ENCODE measurements at places on chromosomes 5 and 9.

DNA sequence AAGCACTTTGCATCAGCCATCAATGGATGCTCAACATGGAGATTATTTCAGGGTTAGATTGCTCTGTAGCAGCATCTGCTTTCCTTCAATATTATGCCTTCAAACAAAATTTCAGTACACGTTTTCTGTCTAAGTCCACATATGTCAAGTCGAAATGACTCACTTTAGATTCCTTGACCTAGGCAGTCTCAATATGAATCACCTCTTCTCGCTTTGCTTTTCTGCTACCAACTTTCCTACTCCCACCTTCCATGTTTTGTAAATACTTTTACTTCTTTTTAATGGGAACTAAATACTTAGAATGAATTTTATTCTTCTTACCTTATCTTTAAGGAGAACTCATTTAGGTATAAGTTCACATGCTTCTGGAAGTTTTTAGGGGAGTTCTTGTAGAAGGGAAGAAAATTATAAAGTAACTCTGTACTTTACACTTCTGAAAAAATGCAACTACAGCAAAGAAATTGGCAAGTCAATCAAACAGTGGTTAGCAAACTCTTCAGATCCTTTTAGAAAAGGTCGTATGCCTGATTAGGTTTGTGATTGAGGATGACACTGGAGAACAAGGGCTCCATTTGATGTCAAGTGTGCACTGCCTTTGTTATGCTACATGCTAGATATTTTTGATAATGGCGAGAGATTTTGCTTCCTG is 478.5 kb upstream of the SMARCA2 start:
- DNase-seq, result no peak

GRCh38 chr5:124908581-124909451 is 162.4 kb upstream of the ZNF608 start:
- DNase-seq, result no peak

DNA sequence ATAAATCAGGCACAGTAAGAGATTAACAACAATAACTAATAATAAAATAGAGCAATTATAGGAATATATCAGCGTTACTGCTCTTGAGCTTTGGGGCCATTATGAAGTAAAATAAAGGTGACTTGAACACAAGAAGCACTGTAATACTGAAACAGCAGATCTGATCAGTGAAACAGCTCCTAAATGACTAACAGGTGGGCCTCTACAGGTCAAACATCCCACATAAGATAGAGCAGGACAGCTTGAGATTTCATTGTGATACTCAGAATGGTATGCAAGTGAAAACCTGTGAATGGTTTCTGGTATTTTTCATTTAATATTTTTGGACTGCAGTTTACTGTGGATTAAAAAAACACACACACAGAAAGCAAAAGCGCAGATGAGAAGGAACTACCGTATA is 24.0 kb upstream of the MAP3K1 start:
- DNase-seq, result no peak

DNA sequence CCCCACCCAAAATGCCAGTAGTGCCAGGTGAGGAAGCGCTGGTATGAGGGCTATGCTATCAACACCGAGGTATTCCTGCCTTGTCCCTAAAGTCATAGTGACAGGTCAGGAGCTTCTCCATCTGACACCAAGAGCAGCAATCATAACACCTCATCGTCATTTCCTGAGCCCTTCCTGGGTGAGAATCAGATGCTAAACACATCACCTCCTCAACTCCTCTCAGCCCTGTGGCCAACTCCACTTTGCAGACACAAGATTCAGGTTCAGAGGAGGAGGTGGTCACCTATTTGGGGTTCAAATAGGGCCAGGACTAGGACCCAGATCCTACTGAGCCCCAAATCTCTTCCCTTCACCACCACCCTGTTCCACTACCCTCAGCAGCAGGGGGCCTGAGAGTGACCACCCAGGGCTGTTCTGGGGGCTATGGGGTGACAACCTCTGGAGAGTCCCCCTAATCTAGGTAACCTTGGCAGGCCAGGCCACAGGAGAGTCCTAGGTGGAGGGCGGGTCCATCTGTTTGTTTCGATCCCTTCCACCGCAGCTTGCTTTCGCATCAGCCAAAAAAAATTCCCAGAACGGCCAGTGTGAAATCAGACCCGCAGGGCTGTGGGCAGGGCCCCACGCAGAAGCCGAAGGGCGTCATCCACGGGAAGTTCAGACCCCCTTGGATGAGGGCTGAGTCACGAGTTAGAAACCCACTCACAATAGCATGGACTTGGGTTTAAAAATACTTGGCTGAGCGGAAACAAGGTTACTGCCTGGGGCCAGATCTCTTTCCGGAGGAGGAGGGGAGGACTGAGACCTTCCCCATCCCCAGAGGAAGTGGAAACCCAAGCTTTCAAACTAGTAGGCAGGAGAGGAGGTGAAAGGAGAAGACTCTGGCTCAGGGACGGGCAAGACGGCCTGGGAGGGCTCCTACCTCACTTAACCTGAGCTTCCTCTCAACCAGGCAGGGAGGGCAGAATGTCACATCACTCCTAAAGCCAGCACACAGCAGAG is 8.7 kb downstream of the STK10 start:
- DNase-seq, result no peak

DNA sequence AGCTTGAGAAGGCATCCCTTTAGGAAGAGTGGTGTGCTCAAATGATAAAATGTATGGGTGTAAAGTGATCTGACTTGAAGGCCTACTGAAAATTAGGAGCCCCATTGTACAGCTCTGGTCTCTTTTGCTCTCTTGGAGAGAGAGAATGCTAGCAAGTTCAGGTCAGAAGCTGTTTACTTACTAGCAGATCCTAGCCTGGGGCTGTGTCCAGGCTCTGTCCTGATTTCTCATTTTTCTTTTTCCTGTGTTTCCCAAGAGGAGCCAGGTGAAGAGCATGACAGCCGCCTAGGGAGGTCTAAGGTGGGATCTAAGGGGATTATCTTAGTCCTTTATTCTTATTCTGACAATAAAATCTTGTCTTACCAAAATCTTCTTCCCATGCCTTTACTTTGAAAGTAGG is 272.8 kb downstream of the NNT start:
- no peak for DNase-seq

GRCh38 chr9:137077010-137077747 is at the start of gene UAP1L1:
Gene UAP1L1 (plus strand): TSS chr9:137077517. CDS start chr9:137077533, 16 bp downstream.
- no peak for DNase-seq

DNA sequence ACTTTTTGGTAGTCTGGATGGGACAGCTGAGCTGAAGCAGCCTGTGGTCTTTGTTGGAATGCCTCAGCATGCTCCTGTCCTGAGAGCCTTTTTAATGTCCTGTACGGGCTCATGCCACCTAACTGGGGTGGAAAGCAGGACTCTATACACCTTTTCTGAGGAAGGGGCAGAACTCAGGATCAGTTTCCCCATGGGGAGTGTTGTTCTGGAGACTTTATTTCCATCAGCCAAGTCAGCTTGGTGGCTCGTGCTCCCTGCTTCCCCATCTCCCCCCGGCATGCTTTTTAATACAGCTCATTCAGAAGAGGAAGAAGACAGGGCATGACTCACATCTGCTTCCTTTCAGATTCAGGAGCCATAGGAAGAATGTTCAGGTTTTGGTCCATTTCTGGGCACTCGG is 5.1 kb upstream of the SEPTIN8 start:
- DNase-seq, result no peak

- no peak for DNase-seq
Observed at GRCh38 chr5:110807169-110807568, 68.4 kb downstream of the SLC25A46 start.

DNA sequence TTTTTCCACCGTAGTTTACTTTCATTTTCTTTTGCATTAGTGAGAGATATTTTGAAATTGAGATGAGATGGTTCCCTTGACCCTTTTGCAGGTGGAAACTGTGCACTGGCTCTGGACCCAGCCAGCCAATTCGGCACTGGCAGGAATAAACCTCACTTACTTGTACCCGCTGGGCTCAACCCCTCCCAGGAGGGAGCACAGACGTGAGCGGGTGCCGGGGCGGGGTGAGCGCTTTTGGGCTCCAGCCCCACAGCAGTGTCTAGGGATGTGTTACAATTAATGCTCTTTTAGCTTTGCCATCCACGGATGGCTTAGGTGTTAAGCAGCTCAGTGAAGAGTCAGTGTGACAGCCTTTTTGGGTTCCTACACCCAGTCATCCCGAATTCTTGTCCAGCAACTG is 766.1 kb upstream of the CHD1 start:
- DNase-seq, result no peak

GRCh38 chr5:171863935-171864334 is 78.3 kb downstream of the SMIM23 start:
- DNase-seq, result no peak

DNA sequence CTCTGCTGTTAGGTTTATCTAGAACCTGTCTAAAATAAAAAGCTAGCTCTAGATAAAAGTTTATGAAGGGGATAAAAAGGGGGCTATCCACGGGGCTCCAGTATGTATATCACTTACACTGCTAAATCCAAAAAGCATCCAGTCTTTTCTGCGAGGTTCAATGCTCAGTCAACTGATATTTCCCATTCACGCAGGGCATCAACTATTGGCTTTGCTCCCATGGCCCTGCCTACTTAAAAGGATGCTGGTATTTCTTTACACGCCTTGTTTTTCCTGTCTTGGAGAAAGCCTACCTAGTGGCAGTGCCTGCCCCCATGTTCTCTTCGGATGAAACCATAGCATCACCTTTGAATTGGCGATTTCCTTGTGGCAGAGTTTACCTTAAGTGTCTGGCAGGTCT is 8.1 kb downstream of the SPRY4 start:
- DNase-seq, result no peak

GRCh38 chr5:89396278-89396954 is 513.4 kb upstream of the MEF2C start:
- no peak for DNase-seq

- DNase-seq, result no peak
Observed at GRCh38 chr5:131491749-131492148, 143.3 kb downstream of the RAPGEF6 start.

DNA sequence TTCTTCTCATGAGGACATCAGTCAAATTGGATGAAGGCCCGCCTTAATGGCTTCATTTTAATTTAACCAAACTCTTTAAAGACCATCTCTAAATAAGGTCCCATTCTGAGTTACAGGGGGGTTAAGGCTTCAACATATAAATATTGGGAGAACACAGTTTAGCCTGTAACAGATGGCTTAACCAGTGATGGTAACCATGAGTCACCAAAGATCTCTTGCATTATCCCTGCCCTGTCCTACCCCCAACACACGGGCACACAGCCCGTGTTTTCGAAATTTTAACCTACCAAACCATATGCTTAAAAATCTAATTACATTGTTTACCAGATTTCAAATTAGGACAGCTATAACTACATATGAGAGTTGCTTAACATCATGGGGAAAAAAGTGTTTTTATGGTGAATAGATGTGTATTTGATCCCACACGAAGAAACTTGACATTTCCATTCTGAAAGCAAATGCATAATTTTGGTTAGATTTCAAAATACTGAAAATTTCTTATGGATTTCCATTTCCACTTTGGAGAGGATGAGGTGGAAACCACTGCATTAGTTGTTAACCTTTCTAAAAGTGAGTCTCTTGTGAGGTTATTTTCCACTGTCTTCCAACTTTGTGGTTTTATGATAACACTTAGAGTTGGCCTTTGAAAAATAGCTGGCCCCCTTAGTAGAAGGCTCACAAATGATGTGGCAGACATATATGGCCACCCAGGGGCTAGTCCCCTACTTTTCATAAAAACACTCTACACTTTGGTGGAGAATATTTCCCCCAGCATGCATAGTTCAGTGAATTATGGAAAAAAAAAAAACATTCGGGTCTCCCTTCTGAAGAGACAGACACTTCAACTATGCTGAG is 849.3 kb downstream of the TLE1 start:
- no peak for DNase-seq

- DNase-seq, result no peak
Observed at GRCh38 chr9:113380869-113381378, 4.1 kb upstream of the HDHD3 start.

DNA sequence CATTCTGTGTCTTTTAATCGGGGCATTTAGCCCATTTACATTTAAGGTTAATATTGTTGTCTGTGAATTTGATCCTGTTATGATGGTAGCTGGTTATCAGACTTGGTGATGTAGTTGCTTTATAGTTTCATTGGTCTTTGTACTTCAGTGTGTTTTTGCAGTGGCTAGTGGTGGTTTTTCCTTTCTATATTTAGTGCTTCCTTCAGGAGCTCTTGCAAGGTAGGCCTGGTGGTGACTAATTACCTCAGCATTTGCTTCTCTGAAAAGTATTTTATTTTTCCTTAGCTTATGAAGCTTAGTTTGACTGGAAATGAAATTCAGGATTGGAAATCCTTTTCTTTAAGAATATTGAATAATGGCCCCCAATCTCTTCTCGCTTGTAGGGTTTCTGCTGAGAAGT is 156.9 kb downstream of the CNTLN start:
- DNase-seq, result no peak

DNA sequence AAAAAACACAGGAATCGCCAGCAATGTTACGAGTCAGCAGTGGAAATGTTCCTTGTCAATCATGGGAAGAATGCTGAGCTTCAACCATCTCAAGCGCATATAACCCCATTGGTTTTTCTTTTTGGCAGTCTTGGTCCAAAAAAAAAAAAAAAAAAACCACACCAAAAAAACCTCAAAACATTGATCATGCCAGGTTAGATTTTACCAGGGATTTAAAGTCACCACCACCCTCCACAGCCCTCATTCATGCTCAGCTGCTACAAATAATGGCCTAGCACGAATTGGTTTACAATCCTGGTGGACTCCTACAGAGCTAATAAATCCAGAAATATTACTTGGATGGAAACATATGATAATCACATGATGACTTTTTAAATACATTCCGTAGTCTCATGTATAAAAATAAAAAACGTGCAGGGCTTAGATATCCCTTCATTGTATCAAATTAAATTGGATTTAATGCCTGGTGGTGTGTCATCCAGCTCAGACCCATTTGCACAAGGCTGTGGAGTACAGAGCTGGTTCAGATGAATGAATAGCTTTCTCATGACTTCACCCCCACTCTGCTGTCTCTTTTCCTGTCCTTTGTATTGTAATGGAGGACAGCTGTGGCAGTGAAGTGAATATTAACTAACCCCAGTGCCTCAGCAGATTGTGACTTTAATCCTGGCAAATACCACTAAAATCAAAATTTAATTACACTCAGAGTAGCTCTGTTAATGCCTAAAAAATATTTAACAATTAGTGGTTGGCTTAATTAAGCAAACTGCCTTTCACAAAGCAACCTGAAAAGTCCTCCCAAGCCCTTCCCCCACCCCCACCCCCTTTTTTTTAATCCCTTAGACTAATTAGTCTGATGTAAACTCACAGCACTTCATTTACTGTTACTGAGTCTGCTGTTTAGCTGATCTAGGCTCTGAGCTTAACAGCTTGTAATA is 626.5 kb upstream of the ZNF608 start:
- DNase-seq, result no peak

- no peak for DNase-seq
Observed at GRCh38 chr9:108755979-108756378, 99.8 kb downstream of the ACTL7B start.

- no peak for DNase-seq
Observed at GRCh38 chr5:9157020-9157419, 388.9 kb downstream of the SEMA5A start.

Measured in activated CD4-positive, alpha-beta T cell treated with anti-CD3 and anti-CD28 coated beads for 1 hour (primary cell).